ENCODE measurements at places on chromosomes 1 and 21.

DNA sequence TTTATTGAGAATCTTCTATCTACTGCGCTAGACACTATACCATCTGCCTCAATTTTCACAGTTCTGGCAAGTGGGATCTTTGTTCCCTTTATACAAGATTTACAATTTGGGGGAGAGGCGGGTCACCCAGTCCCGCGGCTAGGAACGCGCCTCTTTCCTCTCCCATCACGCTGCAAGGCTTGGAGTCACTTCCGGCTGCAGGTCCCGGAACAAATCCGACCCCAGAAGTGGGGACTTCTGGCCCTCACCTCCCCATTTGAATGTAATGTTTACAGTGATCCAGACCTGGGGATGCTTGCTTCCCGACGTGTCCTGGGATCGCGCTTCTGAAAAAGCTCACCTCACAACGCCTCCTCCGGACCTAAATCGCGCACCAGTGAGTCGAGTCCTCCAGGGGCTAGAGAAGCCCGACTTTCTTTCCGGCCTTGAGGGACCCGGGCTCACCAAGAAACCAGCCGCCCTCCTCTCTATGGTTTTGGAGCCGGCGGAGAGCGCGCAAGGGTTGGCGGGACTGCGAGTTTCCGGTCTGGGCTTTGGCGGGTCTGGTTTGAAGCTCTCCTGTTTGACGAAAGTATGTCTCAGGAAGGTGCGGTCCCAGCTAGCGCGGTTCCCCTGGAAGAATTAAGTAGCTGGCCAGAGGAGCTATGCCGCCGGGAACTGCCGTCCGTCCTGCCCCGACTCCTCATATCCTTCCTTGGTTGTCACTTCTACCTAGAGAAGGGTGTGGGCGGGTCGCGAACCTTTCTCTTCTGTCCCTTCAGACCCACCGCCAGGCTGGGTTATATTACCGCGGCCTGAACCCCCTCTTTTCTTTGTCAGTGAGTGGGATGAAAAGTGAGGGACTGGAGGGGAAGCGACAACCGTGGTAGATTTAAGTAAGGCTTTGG, at the start of gene METTL18:
TSS of gene METTL18 (minus strand) at position 378 of the 887 bp plus-strand sequence. CDS start 1,212 bp downstream, outside the sequence.
- peak; percentile 97 for DNase-seq

GRCh38 chr1:35726450-35727433, 8.1 kb upstream of the C1orf216 start:
- peak; percentile 29 for DNase-seq

- DNase-seq, result no peak
Observed at GRCh38 chr1:157019457-157019856, 26.1 kb downstream of the ARHGEF11 start.

DNA sequence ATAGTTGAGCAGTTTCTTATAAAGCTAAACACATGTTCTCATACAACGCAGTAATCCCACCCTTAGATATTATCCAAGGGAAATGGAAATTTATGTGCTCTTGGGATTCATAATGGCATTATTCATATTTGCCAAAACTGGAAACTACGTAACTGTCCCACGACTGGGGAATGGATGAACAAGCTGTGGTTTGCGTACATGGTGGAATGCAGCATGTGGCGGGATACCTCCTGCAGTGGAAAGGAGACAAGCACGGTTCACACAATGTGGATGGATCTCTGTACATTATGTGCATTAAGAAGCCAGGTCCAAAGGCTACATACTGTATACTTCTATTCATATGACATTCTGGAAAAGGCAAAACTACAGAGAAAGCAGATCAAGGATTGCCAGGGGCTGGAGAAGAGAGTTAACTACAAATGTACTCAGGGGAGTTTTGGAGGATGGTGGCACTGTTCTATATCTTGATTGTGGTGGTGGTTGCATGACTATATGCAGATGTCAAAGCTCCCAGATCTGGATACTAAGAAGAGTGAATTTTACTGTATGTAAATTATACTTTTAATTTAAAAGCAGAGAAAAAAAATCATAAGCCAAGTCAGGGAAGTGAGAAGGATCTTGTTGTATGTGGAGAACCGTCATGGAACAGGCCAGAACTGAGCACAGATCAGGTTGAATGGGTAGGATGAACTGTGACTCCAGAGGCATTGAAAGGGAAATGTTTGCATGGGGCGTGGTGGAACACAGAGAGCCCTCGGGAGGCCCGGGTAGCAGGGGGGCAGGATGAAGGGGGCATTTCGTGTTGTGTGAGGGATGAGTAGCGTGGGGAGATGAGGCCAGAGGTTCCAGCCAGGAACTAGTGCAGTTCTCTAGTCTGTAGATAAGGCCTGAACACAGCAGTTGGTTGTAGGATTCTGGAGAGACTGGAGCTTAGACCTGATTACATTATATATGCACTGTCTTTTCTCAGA, 90.7 kb downstream of the GALNT2 start:
- DNase-seq, result no peak

GRCh38 chr1:97424209-97424608, 496.6 kb downstream of the DPYD start:
- no peak for DNase-seq

DNA sequence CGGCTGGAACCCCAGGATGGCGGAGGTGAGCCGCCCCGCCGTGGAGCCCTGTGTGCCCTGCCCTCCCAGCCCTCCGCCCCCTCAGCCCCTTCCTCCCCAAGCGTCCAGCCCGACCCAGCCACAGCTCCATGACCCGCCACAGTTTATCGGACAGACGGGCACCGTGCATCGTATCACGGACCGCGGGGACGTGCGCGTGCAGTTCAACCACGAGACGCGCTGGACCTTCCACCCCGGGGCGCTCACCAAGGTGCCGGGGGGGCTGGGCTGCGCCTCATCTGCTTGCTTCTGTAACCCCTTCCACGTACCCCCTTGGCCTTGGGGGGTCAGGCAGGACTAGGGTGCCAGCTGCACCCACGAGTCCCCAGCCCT, 6.6 kb upstream of the MMP23B start:
- DNase-seq, result no peak

DNA sequence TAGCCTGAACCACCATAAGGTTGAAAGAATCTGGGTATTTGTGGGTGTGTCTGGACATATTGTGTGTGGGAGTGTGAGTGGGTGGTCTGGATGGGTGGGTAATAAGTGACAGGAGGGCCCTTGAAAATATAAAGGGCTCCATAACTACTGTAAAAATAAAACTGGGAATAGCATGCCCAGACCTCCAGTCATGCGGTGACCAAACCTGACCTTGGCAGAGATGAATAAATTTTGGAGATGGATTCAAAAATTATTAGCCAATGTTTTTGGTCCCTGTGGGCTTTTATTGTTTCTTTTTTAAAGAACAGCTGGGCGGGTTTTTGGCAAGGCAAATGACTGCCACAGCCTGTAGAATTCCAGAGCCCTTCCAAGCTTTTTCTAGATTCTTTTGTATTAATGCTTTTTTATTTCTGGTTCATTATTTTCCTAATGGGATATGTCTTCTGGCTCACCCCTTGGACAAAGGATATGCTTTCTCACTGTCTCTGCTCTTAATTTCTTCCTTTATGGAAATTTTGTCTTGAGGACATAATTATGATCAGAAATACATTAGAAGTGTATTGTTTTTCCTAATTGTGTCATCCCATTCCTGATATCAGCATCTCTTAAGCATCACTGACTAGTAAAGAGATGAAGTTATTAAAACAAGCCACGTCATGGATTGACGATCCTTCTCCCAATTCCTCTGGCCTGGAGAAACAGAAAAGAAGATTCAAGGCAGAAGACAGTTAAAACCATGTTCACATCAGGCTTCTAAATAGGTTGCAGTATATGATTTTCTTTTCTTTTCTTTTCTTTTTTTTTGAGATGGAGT, 69.5 kb downstream of the NTMT2 start:
- no peak for DNase-seq

- no peak for DNase-seq
Observed at GRCh38 chr1:205077158-205077933, 6.9 kb downstream of the TMEM81 start.

DNA sequence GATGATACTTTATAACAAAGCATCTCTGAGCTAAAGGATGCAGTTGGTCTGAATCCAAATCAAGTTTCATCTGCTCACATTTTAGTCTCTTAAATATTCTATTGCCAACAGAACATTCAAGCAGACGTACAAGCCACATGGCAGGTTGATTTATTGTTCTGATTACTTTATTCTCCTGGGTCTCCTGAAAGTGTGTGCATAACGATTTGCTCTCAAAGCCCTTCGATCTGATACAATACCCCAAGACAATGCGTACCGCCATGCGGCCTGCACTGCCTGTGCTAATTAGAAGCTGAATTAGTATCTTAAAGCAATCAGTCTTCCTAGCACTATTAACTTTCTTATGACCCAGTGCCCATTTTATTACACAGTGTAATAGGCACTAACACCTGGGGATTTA, 56.9 kb downstream of the FHAD1 start:
- no peak for DNase-seq

DNA sequence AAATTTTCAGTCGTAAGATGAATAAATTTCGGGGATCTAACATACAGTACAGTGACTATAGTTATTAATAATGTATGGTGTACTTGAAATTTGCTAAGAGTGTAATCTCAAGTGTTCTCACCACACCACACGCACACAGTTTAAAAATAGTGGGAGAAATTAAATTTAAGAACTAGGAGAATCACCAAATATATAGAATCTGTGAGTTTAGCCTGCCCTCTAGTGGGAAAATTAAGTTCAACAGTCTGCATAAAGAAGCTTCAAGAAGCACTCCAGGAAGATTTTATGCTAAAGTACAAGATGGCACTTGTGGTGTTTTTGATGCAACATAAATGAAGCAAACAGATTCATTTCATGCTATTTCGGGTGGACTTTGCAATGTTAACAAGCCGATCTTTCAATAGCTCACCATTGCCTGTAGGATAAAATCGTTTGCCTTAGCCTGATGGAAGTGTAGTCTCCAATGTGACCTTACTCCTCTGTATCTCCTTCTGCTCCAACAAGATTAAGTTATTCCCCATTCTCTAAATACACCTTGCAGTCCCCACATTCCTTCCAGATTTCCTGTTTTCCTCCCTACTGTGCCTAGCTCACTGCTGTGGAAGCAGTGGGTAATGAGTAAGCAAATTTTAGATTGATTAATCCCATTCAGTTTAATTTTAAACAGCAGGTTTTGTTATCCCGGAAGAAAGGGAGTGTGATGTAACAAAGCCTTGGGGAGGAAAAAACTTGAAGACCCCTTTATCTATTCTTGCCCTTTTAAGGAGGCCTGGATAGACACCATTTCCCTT, 8.7 kb upstream of the PIK3C2B start:
- no peak for DNase-seq

GRCh38 chr1:20413136-20413775, 72.8 kb downstream of the CAMK2N1 start:
- peak; percentile 89 for DNase-seq

GRCh38 chr1:113396585-113396984, 6.3 kb downstream of the MAGI3 start:
- peak; percentile 84 for DNase-seq

DNA sequence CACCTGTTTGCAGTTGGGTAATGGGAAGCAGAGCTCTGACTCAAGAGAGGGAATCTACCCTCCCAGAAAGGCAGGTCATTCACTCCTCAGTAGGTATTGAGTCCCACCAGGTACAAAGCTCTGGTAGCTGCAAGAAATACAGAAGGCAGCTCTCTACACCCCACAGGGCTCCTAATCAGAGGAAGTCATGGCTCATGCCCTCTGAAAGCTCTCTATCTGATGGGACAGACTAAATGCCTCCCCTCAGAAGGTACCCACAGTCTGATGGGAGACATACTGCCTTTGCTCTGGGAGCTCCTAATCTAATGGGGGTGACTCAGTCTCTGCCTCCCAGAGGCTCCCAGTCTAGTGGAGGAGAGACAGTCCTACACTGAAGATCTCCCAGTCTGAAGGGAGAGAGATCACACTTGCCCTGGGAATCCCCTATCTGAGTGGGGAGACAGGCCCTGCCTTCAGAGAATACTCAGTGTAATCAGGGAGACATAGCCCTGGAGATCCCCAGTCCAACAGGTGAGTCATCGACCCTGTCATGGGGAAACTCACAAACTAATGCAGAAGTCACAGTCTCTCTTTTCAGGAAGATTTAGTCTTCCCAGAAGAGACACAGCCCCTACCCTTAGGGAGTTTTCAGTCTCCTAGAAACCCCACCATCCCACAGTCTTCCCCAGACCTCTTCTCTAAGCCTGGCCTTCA, 23.7 kb downstream of the CAMK1G start:
- DNase-seq, result peak; percentile 52

- DNase-seq, result no peak
Observed at GRCh38 chr1:215321802-215322201, 239.3 kb downstream of the KCNK2 start.

DNA sequence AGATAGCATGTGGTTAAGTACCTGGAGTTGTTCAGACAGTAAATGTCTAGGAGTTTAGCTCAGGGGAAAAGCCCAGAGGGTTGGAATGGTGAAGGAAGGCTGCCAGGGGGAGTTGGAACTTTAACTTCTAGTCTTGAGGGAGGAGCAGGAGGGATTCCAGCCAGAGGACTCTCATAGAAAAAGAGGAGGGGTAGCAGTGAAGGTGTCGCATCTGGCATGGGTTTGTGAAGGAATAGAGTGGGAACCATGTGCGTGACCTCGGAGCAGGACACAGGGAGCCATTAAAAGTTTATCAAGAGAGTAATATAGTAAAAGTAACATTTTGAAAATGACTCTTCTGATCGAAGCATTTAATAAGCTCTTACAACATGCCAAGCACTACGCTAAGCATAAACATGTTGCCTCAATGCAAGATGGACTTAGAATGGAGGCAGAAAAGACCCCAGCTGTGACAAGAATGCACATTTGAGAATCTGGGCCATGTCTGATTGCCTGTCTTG, 632.4 kb upstream of the CAMK1G start:
- DNase-seq, result no peak

DNA sequence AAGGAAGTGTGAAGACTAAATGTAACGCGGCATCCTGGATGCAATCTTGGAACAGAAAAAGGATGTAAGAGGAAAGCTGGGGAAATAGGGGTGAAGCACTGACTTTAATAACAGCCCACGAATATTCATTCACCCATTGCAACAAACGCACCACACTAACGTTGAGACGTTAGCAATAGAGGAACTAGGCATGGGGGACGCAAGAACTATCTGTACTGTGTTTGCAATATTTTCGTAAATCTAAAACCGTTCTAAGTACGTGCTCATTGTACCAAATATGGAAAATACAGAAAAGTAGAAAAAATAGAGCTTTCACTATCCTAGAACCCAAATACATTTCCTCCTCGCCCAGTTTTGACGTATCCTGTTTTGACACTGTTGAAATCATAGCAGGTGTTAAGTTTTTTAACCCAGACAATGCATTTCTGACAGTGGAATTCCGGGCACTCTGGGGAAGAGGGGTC, 3.9 kb downstream of the LAPTM5 start:
- no peak for DNase-seq

DNA sequence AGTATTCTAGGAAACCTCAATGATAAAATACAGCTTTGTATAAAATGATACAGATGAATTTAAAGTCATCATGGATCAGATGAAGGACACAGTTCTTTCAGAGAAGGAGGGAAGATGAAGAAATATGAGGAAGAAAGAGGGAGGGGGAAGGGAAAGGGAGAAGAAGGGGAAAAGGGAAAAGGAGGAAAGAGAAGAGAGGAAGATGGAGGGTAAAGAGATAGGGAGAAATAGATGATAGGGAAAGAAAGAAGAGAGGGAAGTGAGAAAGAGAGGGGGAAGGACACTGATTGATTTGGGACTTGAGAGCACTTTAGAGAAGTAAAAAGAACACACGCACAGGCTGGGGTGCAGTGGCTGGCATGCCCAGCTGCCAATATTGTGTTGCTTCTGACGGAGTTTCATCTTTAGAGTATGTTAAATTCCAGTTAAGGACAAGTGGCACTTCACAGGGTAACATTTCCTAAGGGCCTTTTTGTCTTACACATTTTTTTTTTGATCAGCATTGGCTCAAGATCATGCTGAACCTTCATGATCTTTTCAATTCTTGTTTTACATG, 235.9 kb upstream of the DMRTA2 start:
- no peak for DNase-seq

- peak; percentile 10 for DNase-seq
Observed at GRCh38 chr1:155645034-155645598, 35.1 kb downstream of the MSTO1 start.

GRCh38 chr1:58850636-58851035, 66.8 kb upstream of the JUN start:
- no peak for DNase-seq

All from MG63 (cell line).